Globus pallidus (tissue), 1 donor: ENCODE measurements at places on chromosomes 6 and 20.

GRCh38 chr20:59667131-59667530 is 62.8 kb downstream of the PHACTR3 start:
- no peak for DNase-seq

- DNase-seq, result no peak
Observed at GRCh38 chr6:17289630-17290061, 8.5 kb downstream of the RBM24 start.

- DNase-seq, result no peak
Observed at GRCh38 chr20:23533161-23533560, 35.1 kb downstream of the CST9L start.

DNA sequence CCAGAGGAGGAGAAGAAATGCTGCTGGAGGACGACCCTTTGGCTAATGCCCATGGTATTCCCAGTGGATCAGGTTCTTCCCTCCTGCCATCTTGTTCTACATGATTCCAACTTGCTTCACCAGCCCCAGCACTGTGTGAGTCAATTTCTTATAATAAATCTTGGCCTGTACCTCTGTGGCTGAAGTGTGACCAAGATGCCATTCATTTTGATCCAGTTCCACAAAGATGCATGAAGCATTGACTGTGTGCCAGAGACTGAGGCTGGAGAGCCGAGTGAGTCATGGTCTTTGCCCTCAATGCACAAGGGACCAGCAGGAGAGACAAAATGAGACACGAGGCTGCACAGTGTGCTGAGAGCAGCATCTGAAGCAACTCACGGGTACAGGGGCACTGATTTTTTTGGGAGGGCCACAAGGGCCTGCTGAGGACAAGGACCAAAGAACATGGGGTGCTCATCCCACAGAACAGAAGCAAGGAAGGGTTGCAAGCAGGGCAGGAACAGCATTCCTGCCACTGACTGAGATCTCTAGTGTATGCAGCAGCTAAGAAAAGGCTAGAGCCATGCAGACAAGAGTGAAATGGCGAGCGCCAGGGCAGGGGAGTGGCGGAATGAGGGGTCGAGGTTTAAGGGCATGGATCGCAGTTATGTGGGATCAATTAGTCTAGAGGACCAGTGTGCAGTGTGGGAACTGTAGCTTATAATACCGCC is 207.0 kb downstream of the THBS2 start:
- no peak for DNase-seq

GRCh38 chr6:16653226-16653625 is 108.0 kb downstream of the ATXN1 start:
- DNase-seq, result no peak

DNA sequence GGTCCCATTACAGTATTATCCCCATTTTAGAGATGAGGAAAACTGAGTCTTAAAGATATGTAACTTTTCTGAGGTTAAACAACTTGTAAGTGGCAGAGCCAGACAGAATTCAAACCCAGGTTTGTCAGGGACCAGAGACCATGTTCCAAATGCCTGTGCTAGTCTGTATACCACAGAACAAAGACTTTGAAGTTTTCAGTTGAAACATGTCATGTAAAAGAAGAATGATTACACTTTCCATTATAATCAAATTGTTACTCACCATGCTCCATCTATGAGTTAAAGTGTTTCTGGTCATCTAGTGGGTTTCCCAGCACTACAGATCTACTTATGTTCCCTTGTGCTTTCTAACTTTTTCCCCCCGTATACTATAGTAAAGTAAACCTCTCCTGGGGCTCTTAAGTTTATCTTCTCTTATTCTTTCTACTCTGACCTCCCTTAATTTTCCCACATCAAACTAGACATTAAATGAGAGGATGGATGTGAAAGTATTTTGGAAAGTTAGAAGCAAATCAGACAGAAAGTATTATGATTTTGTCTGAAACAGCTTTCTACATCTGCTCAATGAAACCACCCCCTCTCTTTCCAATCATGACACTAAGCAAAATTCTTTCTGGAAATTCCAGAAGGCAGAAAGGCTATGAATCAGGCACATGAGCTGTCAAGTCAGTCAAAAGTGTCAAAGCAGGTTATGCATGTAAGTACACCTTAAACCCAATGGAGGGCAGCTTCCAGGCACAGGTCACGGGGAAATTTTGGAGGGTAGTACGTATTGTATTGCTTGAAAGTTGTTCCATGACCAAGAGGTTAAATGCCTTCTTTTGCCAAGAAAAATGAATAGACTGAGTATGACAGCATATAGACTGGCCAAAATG is 132.7 kb upstream of the MAP3K7 start:
- no peak for DNase-seq

- DNase-seq, result no peak
Observed at GRCh38 chr20:63895952-63896263, 982 bp downstream of the DNAJC5 start.

DNA sequence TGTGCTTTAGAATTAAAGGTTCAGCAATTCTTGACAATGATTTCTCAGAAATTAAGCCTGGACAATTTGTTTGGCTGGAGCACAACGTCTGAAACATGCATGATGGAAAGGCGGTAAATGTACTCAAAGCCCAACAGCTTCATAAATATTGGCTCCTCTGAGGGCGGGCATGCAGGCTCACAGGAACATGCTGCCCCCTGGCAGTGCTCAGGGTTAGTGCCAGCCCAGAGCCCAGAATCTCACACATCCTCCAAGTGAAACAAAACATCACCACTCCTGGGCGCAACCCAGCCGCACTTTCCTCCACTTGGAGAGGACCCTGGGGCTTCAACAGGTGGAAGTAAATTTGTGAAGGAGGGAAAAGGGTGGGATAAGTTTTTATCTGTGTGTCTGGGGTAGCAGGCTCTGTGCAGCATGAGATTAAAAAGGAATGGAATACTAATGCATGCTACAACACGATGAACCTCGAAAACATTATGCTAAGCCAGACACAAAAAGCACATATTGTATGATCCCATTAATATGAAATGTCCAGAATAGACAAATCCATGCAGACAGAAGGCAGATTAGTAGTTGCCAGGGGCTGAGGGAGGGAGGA is 54.1 kb upstream of the PTPRT start:
- DNase-seq, result peak; percentile 42

DNA sequence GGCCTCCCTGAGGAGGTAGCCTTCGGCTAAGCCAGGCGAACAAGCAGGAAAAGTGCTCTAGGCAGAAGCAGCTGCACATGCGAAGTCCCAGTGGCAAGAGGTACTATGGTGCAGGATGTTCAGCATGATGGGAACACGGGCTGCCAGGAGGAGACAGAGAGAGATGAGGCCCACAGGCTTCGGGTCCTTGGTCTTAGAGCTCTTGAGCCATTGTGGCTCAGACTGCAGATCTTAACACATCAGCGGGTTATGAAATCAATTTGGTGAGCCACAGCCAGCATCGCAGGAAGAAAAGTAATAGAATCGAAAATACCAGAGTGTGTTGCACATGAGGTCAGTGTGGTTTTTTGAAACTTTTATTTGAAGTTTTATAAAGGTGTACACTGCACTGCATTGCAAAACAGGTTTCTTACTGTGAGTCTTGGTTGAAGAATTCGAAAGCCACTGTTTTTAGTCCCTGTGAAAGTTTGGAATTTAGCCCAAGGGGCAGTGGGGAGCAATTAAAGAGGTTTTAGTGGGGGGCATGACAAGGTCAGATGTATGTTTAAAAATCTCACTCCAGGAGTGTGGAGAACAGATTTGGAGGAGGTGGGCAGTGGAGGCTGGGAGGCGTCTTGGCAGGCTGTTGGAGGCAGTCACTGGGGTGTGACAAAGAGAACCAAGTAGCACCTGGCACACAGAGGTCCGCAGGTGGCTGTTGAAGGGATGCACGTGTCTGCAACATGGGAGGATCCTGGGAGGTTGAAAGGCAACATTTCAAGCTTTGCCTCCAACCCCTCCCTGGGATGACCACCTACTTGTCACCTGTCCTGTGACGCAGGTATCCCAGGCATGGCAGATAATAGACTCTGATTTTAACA is 69.3 kb downstream of the EYA2 start:
- no peak for DNase-seq

- DNase-seq, result peak; percentile 16
Observed at GRCh38 chr20:38973645-38974044, 11.5 kb downstream of the DHX35 start.

GRCh38 chr20:43710370-43711044 is 16.3 kb downstream of the GTSF1L start:
- no peak for DNase-seq

DNA sequence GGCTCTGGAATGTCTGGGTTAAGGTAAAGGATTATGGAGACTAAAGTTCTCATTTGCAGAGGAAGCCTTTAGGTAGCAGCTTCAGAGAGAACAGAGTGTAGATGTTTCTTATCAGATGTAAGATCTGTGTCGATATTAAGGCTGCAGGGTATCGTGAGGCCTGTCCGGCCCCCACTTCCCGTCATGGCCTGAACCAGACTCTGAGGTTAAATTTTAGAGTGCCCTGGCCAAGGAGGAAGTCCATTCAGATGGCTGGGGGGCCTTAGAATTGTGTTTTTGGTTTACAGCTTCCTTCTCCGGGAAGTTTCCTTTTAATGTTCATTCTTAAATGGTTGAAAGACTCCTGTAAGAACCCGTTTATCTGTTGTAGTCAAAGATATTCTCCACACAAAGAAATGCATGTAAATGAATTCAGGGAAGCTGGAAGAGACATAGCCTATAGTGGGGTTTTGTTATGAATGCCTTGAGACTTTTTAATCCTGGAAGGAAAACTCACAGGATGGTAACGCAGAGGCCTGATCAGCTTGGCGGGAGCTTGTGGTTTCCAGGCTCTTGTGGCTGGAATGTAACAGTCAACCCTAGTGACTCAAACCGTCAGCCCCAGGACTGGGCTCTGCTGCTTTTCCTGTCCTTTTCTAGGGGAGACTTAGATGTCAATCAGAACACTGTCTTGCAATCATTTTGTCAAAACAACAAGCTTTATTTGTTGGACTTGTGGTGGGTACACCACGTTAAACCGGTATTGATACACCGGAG is 34.7 kb downstream of the KIF25 start:
- DNase-seq, result no peak

DNA sequence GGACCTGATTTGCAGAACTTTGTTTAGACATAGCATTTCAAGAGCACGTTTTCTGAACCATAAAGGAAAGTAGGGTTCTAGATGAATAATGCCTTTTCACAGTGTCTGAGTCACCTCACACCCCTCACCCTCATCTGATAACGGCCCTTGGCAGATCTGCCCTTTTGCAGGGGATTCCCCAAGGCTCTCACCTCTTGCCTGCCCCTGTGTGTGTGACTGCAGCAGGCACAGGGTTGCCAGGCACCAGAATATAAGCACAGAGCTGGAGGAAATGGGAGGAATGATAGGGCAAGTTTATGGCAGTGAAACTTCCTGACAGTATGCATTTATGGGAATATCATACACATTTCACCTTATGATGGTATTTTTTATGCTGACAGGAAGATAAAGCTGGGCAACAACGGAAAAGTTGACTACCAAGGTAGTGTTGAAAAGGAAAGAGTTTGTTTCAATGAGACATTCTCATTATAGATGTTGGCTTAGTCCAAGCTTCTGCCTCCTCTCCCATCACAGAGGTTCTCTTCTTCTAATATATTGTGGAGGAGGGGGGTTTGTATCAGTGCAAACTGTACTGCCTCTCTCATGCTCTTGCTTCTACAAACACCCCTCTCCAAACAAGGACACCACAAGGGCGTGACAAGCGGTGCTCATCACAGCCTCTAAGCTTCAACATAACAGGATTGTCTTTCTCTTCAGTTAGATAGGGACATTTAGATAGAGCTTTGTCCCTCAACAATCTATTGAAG is 101.5 kb upstream of the BACH2 start:
- DNase-seq, result no peak

GRCh38 chr6:50823094-50823920 is 4.6 kb downstream of the TFAP2B start:
- DNase-seq, result no peak
